Cortex of kidney (tissue), 1 donor: ENCODE measurements at places on chromosomes 16 and 17.

GRCh38 chr16:10577305-10578202 is 2.8 kb downstream of the EMP2 start:
- DNase-seq, result no peak

DNA sequence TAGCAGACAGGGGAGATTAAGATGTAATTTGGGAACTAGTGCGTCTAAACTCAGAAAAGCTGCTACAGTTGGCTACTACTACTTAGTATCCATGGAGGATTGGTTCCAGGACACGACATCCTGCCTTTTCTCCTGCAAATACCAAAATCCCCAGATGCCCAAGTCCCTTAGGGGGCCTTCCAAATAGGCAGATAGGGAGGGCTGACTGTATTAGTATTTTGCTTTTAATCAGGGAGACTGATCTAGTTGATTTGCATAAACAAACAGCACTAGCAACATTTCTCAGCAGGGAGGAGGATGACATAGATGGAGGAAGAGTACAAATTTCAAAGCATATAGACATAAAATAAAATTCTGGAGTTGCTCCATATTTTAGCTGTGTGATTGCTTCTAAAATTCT is 621.6 kb upstream of the GOT2 start:
- DNase-seq, result no peak

DNA sequence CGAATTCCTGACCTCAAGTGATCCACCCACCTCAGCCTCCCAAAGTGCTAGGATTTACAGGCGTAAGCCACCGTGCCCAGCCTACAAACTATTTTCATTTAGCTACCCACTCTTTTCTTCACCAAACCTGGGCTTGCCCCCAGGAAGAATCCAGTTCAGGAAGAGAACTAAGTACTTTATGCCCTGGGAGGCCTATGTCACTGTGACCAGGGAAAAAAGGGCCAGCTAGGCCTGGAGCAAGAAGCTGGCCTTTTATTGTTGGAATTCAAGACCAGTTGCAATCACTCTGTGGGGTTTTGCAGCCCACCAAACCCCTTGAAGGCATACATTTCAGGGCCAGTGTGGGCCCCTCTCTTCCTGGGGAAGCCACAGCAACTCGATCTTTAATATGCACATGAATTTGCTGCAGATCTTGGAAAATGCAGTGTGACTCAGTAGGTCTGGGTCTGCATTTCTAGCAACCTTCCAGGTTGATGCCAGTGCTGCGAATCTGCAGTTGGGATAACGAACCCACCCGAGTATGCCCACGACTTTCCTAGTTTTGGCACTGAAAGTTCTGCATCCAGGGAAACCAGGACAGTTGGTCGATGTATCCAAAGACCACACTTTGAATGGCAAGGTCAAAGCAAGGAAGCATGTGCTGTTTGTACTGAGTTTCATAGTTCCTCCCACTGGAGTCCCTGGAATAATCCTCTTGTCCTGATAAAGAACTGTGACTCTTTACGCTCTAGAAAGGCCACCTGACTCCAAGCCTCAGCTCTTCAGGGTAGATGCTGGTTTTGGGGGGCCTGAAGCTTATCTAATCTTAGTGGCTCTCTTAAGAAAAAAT is 7.2 kb upstream of the MRPS23 start:
- DNase-seq, result no peak

GRCh38 chr17:79976451-79976850 is 59.2 kb downstream of the TBC1D16 start:
- no peak for DNase-seq

- DNase-seq, result no peak
Measured at GRCh38 chr17:38657824-38658740, 16.7 kb downstream of the EPOP start.

- DNase-seq, result no peak
Measured at GRCh38 chr17:59374612-59375011, 43.2 kb downstream of the YPEL2 start.

DNA sequence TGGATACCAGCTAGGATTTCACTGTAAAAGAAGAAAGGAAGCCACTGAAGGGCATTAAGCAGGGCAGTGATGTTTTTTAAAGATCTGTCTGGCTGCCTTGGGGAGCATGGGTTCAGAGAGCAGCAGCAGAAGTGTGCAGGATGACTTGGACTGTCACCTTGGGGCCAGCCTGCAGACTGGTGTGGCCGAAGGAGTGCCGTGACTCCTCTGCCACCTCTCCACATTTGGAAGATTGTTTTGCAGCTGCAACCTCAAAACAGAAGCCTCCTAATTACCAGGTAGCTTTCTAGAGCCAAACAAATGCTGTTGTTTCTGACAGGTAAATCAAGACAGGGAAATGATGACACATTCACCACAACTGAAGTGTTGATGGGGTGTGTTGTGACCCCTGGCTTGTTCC is 681.4 kb downstream of the WWOX start:
- DNase-seq, result no peak

GRCh38 chr17:13759518-13760335 is 158.0 kb upstream of the HS3ST3A1 start:
- no peak for DNase-seq

- no peak for DNase-seq
Measured at GRCh38 chr16:4862639-4863038, 15.4 kb downstream of the UBN1 start.

GRCh38 chr16:22007159-22007508 is 777 bp upstream of the MOSMO start:
- no peak for DNase-seq

- no peak for DNase-seq
Measured at GRCh38 chr16:23535901-23536300, 21.2 kb downstream of the EARS2 start.

GRCh38 chr16:66948837-66949225 is 12.2 kb upstream of the CES3 start:
- no peak for DNase-seq

- DNase-seq, result no peak
Measured at GRCh38 chr17:9001559-9001958, 19.8 kb upstream of the NTN1 start.
